ENCODE measurements at places on chromosomes 11 and 22.
A peak's percentile ranks its signal among the peaks of the same experiment; 100 is the strongest.

- DNase-seq = peak; percentile 94
Observed at GRCh38 chr11:35549787-35550186, 24.4 kb upstream of the PAMR1 start.

GRCh38 chr11:44632466-44633123 is 67.1 kb downstream of the CD82 start:
- DNase-seq = peak; percentile 11

DNA sequence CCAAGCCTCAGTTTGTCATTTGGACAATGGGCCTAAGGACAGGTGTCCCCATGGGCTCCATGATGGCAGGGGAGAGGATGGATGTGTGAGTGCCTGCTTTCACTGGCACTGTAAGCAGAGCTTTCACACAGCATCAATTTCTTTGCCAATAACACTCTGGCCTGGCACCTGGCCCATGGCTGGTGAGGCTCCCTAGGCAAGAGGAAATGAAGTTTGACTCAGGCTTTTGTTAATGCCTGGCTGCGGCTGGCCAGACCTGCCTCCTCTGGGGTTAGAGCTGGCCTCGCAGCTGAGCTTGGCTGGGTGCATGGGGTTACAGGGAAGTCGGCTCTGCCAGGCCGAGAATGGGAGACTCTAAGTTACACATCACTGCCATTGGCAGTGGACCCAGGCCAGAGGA is 30.0 kb upstream of the SEZ6L start:
- DNase-seq = no peak

DNA sequence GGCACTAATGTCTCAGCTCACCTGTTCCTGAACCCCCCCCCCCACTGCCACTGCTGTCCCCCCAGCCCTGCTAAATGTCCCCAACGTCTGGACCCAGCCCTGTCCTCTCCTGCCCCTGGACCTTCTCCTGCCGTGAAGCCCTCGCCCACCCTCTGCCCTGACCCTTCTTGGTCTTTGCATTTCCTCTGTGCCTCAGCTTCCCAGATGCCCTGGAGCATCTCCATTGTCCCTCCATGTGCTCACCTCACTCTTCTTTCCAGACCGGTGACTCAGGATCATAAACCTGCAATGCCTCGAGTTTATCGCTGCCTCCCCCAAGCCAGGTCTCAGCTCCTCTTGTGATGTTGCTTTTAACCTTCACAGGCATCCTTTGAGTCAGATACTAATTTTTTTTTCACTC is 416.4 kb downstream of the BRD1 start:
- no peak for DNase-seq

- DNase-seq = peak; percentile 69
Observed at GRCh38 chr11:57303990-57304579, 20.7 kb downstream of the TNKS1BP1 start.

- no peak for DNase-seq
Observed at GRCh38 chr11:45647786-45648185, 17.6 kb downstream of the CHST1 start.

- DNase-seq = no peak
Observed at GRCh38 chr11:76599041-76600013, 71.2 kb downstream of the LRRC32 start.

DNA sequence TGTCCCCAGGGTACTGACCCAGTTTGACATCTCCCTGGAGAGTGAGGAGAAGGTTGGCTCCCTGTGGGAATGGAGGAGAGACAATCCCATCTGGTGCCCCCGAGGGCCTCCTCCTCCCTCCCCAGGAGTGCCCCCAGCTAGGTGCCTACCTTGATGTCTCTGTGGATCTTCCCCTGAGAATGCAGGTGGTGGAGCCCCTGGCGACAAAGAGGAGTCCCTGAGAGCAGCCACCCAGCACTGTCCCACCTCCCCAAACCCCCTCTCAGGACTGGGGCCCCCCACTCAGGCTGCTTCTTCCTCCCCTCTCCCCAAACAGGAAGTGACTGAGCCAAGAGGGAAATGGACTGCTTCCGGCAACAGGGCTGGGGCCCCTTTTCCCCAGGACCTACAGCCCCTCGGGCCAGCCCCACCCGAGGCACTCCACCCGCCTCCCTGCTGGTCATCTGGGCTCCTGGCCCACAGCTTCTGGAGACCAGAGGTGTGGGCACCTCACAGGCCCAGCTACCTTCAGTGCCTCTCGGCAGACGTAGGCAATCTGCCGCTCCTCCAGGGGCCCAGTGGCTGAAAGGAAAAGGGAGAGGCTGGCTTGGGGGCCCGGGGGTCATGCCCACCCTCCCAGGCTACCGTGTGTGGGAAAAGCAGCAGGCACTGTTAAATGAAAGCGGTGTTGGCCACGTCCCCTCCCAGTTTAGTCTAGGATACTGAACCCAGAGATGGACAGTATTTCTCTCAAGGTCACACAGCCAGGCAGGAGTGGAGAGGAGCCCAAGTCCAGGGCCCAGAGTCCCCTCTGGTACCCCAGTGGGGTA is 1.2 kb downstream of the MAP4K2 start:
- DNase-seq = no peak

- DNase-seq = no peak
Observed at GRCh38 chr11:117259417-117259816, 26.9 kb downstream of the RNF214 start.

GRCh38 chr11:82874646-82875523 is 25.3 kb downstream of the PRCP start:
- no peak for DNase-seq

GRCh38 chr11:76234416-76235232 is 28.3 kb upstream of the WNT11 start:
- DNase-seq = no peak

DNA sequence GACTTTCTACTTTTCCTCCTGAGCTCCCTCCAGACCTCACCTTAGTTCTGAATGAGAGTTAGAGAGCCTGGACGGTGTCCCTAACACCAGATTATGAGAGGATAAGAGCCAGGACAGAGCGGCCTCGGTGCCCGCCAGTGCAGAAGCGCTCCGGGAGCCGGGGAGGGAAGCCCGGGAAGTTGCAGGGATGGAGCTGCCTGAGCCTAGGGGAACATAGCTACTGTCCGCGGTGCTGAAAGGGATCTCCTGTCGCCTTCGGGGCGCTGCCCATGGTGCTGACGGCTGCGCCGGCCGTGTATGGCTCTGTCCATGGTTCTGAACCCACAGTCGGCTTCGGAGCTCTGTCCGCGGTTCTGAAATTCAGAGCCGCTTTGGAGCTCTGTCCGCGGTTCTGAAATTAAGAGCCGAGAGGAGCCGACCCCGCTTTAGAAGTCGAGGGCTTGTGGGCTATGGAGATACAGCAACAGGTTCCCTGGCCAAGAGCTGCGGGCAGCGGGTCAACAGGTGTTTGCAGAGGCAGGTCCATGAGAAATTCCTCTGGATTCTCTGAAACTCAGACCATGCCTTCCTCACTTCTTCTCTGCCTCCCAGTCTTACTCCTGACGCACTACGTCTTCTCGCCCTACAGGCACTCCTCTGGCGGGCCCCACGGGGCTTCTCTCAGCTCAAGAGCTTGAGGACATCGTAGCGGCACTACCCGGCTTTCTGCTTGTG is 814 bp downstream of the NPAS4 start:
- peak; percentile 10 for DNase-seq
